ENCODE measurements at places on chromosomes 16 and 17. TPM values are rescaled to one million over a fixed set of nuclear protein-coding genes. Genes with fewer than 3 reads are reported as not detected.

Gene CCL16
- not detected for total RNA-seq

Gene KIF19
- not detected for total RNA-seq

Gene CIBAR2
- total RNA-seq = not detected

Gene CSH1
- not detected for total RNA-seq

Gene NEK8
- 8.5 TPM for total RNA-seq

Gene CCL17
- total RNA-seq = not detected

Gene TBX6
- total RNA-seq = 0.14 TPM

Gene PAQR4
- total RNA-seq = 12.2 TPM

Gene CETP
- not detected for total RNA-seq

Gene CTRB2
- not detected for total RNA-seq

Gene NOTUM
- 0.66 TPM for total RNA-seq

Gene SPAG5
- 2.4 TPM for total RNA-seq

Gene ZNF213
- total RNA-seq = 8.3 TPM

Gene PRSS21
- total RNA-seq = not detected

Gene UNC13D
- total RNA-seq = 2.3 TPM

Gene KRT14
- 1.0 TPM for total RNA-seq

Gene VAT1L
- total RNA-seq = 42.5 TPM

Gene RCVRN
- total RNA-seq = not detected

Gene TLCD2
- 5.3 TPM for total RNA-seq

Gene EPOP
- total RNA-seq = 0.88 TPM

Gene ALDH3A1
- not detected for total RNA-seq

Gene LITAFD
- total RNA-seq = not detected

Gene CDRT15L2
- total RNA-seq = not detected

Gene MT1A
- not detected for total RNA-seq

Gene MYCBPAP
- 0.44 TPM for total RNA-seq

Gene USH1G
- not detected for total RNA-seq

Gene POLDIP2
- total RNA-seq = 115 TPM

Gene TAT
- total RNA-seq = not detected

Gene PRSS33
- total RNA-seq = not detected

Gene ABCA6
- total RNA-seq = 7.7 TPM

Gene DLX3
- total RNA-seq = not detected

Gene CDRT15
- total RNA-seq = not detected

Gene GDPD1
- 3.1 TPM for total RNA-seq

Gene G6PC1
- not detected for total RNA-seq

Gene CACNG4
- not detected for total RNA-seq

Gene SNAI3
- 0.22 TPM for total RNA-seq

Gene ACLY
- 421 TPM for total RNA-seq

Gene HOXB1
- not detected for total RNA-seq

Gene KRT25
- not detected for total RNA-seq

Gene KCNAB3
- 1.9 TPM for total RNA-seq

All from placental pericyte (primary cell).